ENCODE measurements at places on chromosomes 7 and 10.
A peak's percentile ranks its signal among the peaks of the same experiment; 100 is the strongest.

- no peak for DNase-seq
Observed at GRCh38 chr7:76057103-76057812, 9.4 kb downstream of the MDH2 start.

- DNase-seq = no peak
Observed at GRCh38 chr7:70618020-70618551, 513.9 kb upstream of the GALNT17 start.

DNA sequence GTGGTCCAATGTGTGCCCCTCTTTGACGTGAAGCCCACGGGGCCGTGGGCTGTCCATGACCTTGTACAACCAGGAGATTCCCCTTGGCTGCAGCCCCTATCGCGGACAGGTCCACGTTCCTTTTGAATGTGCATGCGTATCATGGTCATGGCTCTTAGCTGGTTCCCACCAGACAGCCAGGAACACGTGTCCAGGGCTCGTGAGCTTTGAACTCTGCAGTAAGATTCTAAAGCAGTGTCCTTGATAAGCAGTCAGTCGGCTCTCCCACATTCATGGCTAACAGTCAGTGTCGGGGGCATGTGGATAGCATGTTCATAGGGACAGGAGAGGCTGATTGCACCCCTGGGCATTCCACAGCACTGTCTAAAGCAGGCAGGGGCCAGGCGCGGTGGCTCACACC is 75.9 kb upstream of the SH2B2 start:
- no peak for DNase-seq

DNA sequence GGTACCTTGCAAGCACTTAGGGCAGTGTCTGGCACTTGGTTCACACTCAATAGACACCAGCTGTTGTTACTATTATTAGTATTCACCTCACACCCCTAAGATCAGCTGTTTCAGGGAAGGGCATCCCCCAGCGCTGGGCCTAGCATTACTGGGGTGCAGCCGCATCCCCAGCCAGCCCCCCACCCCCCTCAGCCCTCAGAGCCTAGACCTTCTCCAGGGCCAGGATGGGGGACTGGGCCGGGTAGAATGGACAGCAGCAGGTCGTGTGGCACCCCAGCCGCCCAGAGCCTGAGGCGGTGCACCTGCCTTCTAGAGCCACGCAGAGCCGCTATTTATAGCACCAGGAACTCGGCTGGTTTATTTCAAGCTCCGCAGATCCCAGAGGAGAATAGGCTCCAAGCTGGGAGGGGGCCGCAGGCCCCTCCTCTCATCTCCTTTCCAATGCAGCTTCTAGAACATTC is 60.5 kb downstream of the GTF2IRD1 start:
- DNase-seq = no peak

DNA sequence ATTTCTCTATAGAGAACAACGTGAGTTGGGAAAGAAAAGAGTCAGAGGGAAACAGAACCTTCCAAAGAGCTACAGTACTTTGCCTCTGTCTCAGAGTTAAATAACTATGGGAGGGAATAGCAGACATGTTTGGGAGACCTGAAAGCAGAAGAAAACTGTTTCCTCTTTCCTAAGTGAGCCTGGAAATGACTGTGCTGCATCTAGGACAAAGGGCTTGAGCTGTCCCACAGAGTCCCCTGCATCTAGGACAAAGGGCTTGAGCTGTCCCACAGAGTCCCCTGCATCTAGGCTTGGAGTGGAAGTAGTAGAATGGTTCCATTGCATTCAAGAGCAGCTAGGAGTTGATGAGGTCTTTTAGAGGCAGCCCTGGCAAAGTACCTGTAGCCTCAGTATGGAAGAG is 149.7 kb downstream of the DKK1 start:
- no peak for DNase-seq

- DNase-seq = no peak
Observed at GRCh38 chr10:129728905-129729795, 234.9 kb downstream of the EBF3 start.

- DNase-seq = no peak
Observed at GRCh38 chr10:51964630-51965029, 265.2 kb upstream of the CSTF2T start.

DNA sequence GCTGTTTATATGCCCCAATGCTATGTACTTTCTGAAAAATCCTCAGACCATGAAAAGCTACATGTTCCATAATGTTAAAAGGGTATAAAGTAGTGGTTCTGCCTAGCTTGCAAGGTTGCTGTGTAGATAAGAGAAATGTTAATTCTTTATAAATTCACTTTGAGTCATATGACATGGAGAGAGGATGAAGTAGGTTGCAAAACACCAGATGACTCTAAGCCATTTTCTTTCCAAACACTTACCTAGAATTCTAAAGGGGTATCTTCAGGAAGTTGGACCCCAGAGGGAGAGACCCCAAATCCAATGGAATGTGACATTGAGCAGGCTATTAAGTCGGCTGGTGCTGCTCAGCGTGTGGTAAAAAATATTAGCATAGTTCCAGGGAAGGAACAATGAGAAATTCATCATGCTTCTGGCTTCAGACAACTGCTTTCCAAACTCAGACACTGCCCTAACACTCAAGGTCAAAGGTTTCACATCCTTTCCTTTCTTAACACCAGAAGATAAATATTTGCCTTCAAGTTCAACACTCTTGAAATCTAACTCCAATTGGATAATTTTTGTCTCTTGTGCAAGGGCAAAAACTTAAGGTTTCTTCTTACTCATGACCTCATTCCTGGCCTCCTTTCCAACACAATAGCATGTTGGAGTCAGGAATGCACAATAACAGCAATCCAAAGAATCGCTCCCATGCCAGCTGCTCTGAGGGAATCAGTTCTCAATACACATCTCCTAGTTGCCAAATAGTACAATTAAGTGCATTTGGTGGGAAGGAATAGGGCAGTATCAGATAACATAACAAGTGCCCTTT is 100.7 kb upstream of the AFAP1L2 start:
- DNase-seq = peak; percentile 7

- DNase-seq = no peak
Observed at GRCh38 chr10:77936697-77937567, 10.4 kb upstream of the DLG5 start.

DNA sequence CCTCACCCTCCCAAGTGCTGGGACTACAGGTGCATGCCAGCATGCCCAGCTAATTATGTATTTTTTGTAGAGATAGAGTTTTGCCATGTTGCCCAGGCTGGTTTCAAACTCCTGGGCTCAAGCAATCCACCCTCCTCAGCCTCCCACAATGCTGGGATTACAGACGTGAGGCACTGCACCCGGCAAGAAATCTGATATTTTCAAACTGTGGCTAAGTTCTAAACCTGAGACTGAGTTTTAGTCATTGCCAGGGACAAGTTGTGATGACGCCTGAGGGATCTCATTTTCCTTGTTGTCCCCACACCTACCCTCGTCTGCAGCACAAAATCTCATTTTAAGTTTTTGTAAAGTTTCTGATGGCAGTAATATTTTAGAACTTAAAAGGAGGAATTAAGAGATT is 9.8 kb downstream of the AUTS2 start:
- no peak for DNase-seq

DNA sequence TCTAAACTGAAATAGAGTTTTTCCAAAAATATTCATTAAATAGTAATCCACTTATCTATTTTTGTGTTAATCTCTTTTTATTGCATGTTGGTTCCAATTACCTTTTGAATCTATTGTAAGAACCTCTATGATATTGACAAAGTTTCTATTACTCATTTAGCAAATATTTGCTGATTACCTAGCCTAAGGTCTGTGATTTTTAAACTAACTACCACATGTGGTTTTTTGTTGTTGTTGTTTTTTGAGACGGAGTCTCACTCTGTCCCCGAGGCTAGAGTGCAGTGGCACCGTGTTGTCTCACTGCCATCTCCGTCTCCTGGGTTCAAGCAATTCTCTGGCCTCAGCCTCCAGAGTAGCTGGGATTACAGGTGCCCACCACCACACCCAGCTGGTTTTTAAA is 2.0 kb upstream of the ASB13 start:
- no peak for DNase-seq

- DNase-seq = no peak
Observed at GRCh38 chr10:119493155-119493554, 49.4 kb downstream of the RGS10 start.

- no peak for DNase-seq
Observed at GRCh38 chr10:74088722-74089121, 61.9 kb downstream of the AP3M1 start.

GRCh38 chr10:31808258-31809218 is 120.1 kb downstream of the ARHGAP12 start:
- peak; percentile 54 for DNase-seq

DNA sequence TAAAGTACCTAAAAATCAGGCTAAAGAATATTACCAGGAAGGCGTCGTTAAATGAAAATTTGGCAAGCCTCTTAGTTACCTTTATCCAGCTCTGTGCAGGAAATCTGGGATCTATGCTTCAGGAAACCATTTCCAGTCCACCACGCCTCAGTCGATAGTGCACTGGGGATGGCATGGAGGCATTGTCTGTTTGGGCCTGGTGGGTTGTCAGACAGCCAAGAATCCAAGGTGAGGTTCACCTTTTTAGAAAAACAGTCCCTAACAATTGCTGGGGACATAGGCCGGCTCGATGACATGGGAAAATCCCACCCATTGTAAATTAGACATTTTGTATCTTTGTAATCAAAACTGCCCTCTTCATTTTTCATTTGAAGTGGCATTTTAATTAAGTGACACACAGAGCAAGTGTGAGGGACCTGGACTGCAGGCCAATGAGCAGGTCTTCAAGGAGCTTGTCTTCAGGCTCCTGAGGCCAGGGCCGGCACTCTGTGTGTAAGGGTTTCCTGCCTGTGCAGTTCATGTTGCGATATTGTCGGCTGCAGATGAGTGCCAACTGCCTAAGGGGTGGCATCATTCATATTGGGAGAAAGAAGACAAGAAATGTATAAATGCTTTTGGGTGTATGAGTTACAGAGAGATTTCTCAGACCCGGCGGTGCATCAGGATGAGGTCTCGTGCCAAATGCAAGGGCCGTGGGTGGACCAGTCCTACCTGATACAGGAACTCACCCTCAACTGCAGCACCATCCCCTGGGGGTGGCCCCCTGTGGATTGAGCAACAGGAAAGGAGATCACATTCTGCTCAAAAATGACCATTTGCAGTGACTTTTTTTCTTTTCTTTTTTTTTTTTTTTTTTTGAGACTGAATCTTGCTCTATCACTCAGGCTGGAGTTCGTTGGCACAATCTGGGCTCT is 80.8 kb downstream of the PTPRE start:
- DNase-seq = no peak

DNA sequence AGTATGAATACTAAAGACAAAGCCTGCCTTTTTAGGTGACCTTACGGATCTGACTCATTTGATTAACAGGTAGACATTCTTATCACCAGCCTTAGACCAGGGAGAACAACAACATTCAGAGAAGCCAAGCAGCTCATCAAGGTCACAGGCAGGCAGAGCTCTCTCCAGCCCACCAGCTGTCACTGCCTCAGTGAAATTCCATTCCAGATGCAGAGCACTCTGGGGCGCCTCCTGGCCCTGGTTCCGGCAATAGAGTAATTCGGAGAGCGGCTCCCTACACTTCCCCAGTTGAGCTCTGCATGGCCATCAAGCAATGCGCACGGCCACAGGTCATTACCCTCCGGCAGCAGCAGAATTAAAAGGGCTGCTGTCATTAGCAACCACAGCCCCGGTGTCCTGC is 164.7 kb downstream of the TCERG1L start:
- DNase-seq = no peak

DNA sequence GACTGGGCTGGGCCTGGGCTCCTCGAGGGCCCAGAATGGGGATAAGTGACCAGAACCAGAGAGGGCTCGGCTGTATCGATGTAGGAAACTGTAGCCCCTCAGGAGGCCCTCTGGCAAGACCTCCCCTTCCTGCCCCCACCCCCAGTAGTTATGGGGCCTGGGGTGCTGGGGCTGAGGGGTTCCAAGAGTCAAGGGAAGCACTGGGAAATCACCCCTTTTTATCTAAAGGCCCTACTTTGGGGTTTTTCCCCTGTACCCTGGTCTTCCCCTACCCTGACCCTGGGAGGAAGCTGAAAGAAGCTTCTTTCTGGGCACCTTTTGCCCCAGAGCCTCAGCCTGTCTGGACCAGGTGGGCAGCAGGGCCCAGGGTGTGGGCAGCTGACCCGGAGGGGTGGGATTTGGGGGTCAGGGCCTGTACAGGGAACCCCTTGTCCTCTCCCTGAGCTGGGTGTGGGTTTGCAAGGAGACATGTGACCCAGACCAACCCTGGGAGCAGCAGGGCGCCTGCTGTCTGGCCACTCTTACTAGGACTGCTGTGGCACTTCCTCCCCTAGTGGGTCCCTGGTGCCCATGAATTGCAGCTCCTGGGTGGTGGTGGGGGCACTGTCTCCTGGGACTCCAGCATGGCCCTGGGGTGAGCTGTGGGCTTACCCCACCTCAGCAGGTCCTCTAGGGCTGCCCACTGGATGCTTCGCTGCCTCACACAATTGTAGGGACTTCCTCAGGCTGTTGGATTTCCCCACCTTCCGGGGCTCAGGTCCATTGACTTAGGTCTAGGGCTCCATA is 1.5 kb downstream of the IRF5 start:
- no peak for DNase-seq

- DNase-seq = no peak
Observed at GRCh38 chr10:129891806-129892205, 72.3 kb downstream of the EBF3 start.

DNA sequence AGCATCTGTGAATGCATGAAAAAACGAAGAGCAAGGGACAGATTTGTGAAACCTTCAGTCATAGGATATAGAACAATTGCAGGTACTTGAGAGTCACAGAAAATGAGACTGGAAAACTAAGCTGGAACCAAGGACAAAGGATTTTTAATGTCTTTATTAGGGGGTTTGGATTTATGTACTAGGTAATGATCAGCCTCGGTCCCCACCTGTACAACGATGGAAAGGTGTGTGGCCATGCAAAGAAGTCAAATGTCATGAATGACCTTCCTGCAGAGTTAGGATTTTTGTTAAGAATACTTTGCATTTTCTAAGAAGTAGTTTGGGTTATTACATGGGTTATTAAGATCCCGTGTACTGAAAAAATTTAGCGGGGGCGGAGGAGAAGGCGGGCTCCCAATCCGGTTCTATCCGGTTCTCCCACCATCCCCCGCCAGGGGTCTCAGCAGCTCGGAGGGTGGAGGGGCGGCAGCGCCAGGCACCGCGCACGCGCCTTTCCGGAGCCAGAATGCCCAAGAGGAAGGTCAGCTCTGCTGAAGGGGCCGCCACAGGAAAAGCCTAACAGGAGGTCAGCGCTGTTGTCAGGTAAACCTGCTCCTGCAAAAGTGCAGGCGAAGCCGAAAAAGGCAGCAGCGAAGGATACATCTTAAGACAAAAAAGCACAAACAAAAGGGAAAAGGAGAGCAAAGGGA is 327.5 kb upstream of the PLXDC2 start:
- DNase-seq = no peak
